Karpas-422 (cell line): ENCODE measurements at places on chromosomes 5 and 9.

DNA sequence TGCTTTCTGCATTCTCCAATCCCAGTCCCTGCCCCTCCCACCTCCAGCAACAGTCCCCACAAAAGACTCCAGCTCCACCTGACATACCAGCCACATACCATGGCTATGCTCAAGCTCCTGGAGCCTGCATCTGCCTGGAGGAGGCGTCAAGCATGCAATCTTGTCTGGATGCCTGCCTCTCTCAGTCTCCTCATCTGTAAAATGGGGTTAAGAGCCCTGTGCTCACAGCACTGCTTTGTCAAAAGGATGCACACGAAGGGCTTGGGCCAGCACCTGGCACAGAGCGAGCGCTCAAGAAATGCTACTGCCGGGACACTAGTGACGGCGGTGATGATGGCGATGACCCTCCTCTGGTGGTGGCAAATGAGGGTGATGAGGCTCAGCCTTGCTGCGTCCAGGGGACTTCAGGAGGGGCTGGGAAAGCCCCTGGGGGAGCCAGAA is 202.9 kb upstream of the IER5L start:
- no peak overlapping the region for H3K27ac ChIP-seq
- DNase-seq, result no peak
- peaks cover 9% of the 10 kb centered on the region for H3K4me1 ChIP-seq
- no peaks in the 10 kb centered on the region for H3K36me3 ChIP-seq

DNA sequence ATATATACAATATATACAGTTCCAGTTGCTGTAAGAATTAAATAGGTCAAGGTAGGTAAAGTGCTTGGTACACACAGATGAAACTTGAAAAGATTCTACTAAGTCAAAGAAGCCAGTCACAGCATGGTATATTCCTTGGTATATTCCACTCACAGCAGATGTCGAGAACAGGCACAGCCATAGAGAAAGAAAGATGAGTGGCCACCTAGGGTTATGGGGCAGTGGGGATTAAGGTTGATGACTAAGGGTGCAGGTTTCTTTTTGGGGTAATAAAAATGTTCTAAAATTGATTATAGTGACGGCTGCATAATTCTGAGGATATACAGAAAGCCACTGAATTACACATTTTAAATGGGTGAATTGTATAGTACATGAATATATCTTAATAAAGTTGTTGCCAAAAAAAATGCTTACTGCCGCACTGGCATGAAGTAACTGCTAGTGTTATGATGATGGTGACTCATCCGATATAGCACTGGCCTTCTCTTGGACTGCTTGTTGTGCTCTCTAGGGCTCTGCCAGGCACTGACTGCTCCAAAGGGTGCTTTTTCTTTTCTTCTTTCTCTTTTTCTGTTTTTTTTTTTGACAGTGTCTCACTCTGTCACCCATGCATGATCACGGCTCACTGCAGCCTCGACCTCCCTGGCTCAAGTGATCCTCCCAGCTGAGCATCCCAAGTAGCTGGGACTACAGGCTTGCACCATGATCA is 23.5 kb downstream of the TBC1D2 start:
- no peak overlapping the region for H3K4me3 ChIP-seq
- no peaks in the 10 kb centered on the region for H3K36me3 ChIP-seq
- no peak for DNase-seq
- H3K4me1 ChIP-seq, result no peaks in the 10 kb centered on the region
- no peaks in the 10 kb centered on the region for H3K27me3 ChIP-seq

DNA sequence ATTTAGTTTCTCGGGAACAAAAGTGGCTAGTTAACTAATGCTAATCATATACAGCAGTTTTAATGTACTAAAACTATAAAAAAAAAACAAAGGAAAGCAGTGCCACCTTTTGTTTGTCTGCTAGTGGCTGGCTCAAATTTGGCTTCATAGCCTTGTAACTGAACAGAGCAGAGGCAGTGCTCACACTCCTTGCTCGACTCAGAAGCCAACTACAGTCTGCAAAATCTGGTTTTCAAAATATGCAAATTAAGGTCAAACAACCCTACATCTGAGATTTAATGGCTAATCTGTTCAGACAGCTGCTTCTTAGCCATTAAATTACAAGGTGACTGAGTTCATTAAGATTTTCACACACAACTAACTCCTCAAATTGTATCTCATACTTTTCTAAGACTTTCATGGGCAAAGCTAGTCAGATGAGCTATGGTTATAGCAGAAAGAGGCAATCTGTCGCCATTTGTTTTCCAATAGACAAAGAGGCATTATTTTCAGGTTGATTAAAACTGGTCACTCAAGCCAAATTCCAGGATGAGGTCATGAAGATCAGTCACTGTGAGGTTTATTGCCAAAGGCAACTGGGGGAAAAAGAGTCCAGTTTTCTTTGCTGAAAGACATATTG is 56.8 kb upstream of the EPB41L4A start:
- no peaks in the 10 kb centered on the region for H3K36me3 ChIP-seq
- no peak overlapping the region for H3K4me3 ChIP-seq
- no peak overlapping the region for H3K27ac ChIP-seq

DNA sequence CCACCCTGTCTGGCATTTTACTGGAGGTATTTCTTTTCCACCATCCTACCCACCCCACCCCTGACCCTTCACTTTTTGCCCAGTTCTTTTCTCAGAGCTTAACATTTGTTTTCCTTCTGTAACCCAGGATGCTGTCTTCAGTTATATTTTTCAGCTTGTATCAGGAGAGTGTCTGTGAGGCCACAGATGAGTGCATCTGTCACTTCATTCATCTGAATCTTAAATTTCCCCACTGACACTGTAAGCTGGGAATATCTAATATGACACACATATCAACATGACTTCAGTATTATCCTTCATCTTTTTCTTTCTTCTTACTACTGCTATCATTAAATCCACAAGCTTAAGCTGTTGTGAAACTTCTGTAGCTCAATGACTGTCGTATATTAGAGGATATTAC is 4.9 kb downstream of the MARCHF3 start:
- no peaks in the 10 kb centered on the region; the same call in 1 of the 2 replicates for H3K27me3 ChIP-seq
- no peaks in the 10 kb centered on the region for H3K36me3 ChIP-seq
- H3K27ac ChIP-seq, result no peak overlapping the region

GRCh38 chr5:105274079-105274478 is 1711.5 kb upstream of the NUDT12 start:
- H3K36me3 ChIP-seq, result no peaks in the 10 kb centered on the region
- no peak overlapping the region for H3K4me3 ChIP-seq
- no peak for DNase-seq
